Cardiac septum (tissue), 1 donor: ENCODE measurements at places on chromosomes 2 and 18. TPM values are rescaled to one million over a fixed set of nuclear protein-coding genes. Genes with fewer than 3 reads are reported as not detected.

GRCh38 chr2:134296301-134296700, 42.4 kb downstream of the MGAT5 start:
- DNase-seq: no peak

GRCh38 chr18:37617623-37618022, 52.0 kb upstream of the CELF4 start:
- DNase-seq: no peak

DNA sequence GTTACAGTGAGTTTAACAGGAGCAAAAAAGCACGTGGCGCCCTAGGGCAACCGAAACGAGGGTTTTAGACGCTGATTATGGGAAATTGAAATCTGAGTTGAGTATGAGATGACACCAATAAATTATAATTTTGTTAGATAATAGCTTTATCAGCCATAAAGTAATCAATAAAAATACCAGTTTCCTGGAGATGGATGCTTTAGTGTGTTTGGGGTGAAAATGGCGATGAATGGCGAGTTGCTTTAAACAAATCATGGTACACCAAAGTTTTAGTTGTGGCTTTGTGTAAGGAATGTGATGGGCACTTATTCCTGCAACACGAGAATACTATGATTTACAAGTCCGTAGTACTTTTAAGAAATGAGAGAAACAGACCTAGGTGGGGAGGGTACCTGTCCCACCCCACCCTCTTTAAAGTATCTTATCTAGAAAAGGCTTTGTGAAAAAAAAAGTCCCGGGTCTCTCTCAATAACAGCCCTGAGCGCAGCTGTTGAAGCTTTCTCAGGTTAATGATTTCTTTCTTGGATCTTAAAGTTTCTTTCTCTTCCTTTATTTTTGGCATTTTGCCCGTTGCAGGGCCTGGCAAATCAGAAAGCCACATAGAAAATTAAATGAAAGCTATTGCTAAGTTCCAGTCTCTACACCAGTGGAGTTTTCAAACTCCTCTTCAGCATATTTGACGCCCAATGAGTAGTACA, 1.5 kb upstream of the RRM2 start:
- DNase-seq: no peak

DNA sequence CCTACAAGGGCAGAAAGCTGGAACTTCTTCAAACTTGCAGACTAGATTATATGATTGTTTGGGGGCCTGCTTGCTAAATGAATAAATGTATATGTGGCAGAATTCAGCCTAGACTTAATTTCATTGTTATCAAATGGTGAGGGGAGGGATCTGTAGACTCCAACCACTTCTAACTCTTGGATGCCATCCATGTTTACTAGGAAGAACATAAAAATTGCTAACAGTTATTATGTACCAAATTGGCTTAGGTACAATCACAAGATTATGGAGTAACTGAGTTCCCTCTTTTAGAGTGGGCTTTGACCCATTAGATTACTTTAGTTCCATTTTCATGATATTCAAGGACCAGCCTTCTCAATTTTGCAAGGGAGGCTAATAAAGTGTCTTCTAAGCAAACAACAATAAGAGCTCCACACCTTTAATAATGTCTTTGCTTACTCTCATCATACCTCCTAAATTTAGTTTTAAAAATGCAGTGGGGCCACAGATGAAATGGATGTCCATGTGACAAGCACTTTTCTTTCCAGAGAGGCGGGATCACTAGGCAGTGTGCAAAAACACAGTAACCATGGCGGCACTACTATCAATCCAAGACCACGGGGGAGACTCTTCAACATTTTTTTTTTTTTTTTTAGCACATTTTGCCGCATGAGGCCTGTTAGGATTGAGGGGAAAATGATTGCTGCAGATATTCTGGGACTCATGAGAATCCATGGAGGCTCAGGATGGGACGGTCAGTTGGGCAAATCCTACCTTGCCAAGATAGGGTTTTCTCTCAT, 217.6 kb upstream of the SPRED2 start:
- no peak for DNase-seq

- DNase-seq: no peak
These were observed 54.1 kb upstream of the EPB41L5 start for GRCh38 chr2:119958670-119959268.

- DNase-seq: no peak
These were observed 45.4 kb downstream of the SLC16A14 start for GRCh38 chr2:230023313-230023712.

GRCh38 chr18:12679183-12679786, 21.4 kb upstream of the SPIRE1 start:
- DNase-seq: peak; percentile 82

GRCh38 chr2:111702119-111702803, 181.7 kb downstream of the ANAPC1 start:
- no peak for DNase-seq

MFSD2B gene
- not detected for total RNA-seq
